ENCODE measurements at places on chromosomes 12 and 14. TPM values are rescaled to one million over a fixed set of nuclear protein-coding genes. Genes with fewer than 3 reads are reported as not detected.

GLIPR1L1 gene
- not detected for total RNA-seq

GPR84 gene
- 0.96 TPM for total RNA-seq

PTGER2 gene
- total RNA-seq = 5.3 TPM

DDX11 gene
- 12.6 TPM for total RNA-seq

BIN2 gene
- total RNA-seq = 26.1 TPM

- peak overlapping the region; percentile 82 for H3K4me3 ChIP-seq
- H3K4me1 ChIP-seq = peaks cover 7% of the 10 kb centered on the region
- no peak for DNase-seq
- H3K36me3 ChIP-seq = no peaks in the 10 kb centered on the region
- peak overlapping the region; percentile 98 for H3K27ac ChIP-seq
Observed at GRCh38 chr12:28189784-28190320, 404 bp upstream of the CCDC91 start.

GRCh38 chr14:48690349-48690748, 895.8 kb downstream of the RPS29 start:
- no peak overlapping the region for H3K4me3 ChIP-seq
- no peak overlapping the region for H3K27ac ChIP-seq
- no peaks in the 10 kb centered on the region for H3K36me3 ChIP-seq
- H3K4me1 ChIP-seq = no peaks in the 10 kb centered on the region

DNA sequence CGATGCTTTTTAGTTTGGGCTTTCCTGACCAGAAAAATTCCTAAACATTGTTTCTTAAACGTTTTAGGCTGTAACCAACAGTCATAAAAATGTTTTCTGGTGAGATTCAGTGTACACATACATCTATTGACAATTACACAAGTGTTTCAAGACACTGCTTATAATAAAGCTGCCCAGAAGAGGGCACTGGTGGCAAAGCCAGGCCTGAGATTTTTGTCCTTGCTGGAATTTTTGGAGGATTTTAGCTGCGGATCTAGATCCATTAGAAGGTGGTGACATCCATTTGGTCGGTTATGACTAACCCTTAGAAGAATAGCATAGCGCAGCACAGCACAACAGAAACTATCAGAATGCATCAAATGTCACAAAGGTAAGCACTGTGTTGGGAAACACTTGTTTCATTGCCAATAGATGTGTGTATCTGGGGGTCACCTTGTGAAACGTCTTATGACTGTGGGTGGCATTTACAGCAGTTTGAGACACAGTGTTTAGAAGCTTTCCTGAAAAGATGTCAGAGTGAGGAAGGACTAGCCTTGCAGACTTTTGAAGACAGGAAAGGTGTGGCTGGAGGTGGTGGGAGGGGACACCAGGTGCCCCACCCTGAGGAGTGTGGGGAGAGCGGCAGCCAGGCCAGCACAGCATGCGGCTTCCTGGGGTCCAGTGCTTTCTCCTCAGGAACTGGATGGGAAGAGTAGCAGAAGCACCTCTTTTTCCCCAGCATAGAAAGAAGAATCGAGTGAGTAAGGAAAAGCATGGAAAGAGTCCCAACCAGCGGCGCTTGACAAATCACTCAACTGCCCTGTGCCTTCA, 54.7 kb upstream of the FKBP4 start:
- no peak overlapping the region for H3K4me3 ChIP-seq
- H3K27ac ChIP-seq = no peak overlapping the region
- DNase-seq = no peak

GRCh38 chr14:64786296-64787149, 82.3 kb downstream of the PLEKHG3 start:
- no peaks in the 10 kb centered on the region for H3K36me3 ChIP-seq
- no peaks in the 10 kb centered on the region for H3K4me1 ChIP-seq
- DNase-seq = no peak
- H3K4me3 ChIP-seq = no peak overlapping the region
- no peaks in the 10 kb centered on the region for H3K27me3 ChIP-seq

GRCh38 chr12:77062846-77063461, 2.4 kb downstream of the E2F7 start:
- no peak overlapping the region for H3K27ac ChIP-seq
- DNase-seq = no peak
- H3K36me3 ChIP-seq = no peaks in the 10 kb centered on the region

Data from upper lobe of right lung (tissue), 1 donor.